DMS79 (cell line): ENCODE measurements at places on chromosomes 12 and 14.

DNA sequence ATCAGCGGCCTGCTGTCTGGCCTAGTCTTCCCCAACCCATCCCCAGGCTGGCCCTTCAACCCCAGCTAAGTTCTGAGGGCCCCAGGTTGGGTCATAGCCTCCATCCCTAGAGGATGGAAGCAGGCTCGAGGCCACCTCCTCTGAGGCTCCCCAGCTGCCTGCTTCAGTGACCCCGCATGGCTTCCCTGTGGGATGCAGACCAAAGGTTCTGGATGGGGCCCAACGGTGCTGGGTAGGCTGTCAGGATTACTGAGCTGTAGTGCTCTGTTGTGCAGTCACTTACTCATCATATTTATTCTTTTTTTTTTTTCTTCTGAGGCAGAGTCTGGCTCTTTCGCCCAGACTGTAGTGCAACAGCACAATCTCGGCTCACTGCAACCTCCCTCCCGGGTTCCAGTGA, 92.0 kb downstream of the IRF2BPL start:
- DNase-seq = no peak

DNA sequence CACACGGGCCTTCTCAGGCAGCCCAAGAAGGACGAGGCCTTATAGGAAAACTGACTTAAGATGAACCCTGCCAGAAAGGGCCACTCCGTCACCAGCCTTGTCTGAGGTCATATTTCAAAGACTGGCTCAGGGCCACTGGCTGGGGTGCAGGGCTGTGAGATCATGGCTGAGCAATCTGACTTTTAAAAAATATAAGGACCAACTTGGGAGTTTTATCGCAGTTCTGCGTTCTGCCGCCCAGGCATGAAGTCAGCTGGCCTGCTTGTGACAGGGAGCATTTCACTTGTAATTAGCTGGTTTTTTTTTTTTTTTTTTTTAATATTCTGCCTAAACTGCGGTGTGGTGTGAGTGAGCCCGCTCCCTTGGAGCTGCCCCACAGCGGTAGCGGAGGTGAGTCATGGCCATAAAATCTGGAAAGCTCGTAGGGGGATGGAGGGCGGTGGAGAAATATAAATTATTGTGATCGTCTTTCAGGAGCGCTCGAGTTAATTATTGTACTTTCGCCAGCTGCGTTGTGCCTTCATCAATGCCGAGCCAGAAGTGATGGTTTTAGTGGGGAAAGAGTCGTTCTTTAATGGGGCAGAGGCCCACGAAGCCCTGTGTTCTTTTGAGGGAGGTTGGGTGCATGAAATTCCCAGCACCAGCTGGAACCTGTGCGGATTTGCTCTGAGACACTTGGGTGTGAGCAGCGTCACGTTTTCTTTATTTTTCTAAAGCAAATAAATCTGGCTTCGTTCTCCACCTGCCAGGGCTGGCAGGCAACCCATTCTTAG, 231.9 kb downstream of the C12orf75 start:
- peak; percentile 71 for DNase-seq

DNA sequence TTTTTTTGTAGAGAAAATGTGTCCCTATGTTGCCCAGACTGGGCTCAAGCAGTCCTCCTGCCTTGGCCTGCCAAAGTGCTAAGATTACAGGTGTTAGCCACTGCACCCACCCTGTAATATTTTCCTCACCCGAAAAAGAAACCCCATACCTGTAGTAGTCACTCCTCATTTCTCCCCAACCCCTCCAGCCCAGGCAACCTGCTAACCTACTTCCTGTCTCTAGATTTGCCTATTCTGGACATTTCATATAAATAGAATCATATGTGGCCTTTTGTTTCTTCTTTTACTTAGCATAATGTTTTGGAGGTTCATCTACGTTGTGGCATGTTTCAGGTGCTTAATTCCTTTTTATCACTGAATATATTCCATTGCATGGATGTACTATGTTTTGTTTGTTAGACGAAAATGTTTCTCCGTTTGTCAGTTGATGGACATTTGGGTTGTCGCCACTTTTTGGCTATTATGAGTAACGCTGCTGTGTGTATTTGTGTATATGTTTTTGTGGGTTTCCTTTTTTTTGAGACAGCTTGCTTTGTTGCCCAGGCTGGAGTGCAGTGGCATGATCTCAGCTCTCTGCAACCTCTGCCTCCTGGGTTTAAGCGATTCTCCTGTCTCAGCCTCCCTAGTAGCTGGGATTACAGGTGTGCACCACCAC, 6.2 kb downstream of the ANKRD13A start:
- no peak for DNase-seq

GRCh38 chr12:6336079-6336888, 5.6 kb downstream of the TNFRSF1A start:
- peak; percentile 83 for DNase-seq
